ENCODE measurements at places on chromosomes 16 and 17.

DNA sequence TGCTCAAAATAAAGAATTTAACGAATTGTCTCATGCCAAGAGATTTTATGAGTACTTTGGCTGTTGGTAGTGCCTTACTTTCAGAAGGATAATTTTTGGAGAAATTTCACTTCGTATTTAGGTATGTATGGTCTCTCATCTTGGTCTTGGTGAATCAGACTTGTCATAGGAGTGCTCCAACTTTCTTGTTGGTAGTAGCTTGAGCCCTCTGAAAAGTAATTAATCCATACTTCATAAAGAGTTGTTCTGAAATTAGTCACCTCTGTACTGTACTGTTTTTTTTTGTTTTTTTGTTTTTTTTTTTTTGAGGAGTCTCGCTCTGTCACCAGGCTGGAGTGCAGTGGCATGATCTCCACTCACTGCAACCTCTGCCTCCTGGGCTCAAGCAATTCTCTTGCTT, 11.6 kb downstream of the ZNRF1 start:
- no peak for DNase-seq

DNA sequence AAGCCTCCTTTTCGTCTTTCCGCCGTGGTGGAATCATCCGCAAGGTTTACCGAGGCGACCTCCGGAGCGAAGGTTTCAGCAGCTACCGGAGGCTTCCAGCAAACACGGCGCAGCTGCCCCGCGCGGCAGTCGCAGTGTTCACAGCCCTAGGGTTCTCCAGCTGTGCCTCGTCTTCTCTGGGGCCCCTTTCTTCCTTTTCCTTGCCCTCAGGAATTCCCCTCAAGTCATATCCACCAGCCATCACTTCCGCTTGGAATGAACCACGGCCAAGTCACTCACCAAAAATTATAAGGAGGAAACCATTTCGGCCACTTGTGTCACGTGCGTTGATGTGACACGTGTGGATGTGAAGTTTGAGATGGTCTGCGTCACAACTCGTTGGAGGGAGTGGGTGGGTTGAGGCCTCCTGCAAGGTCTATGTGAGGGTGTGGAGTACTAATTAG, 636 bp upstream of the ERN1 start:
- DNase-seq, result no peak

DNA sequence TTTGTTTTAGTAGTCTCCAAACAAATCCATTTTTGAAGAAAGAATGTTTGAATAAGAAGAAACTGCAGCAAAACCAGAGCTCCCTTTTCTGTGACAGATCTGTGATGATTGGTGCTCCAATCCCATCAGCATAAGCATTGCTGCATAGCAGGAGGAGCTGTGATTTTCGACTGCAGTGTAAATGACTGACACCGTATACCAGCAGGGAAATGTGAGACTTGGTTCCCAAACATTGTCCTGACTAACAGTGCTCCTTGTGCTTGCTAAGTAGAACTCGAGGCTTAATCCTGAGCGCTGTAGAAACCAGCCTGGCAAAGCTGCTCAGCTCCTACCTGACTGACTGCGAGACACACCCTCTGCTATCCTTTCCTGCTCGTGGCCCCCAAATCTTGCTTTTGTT, 57.2 kb downstream of the NUP93 start:
- DNase-seq, result no peak

- no peak for DNase-seq
Measured at GRCh38 chr17:45386178-45386577, 46.5 kb downstream of the ARHGAP27 start.

- DNase-seq, result no peak
Measured at GRCh38 chr17:74393346-74393942, 26.1 kb downstream of the GPR142 start.

DNA sequence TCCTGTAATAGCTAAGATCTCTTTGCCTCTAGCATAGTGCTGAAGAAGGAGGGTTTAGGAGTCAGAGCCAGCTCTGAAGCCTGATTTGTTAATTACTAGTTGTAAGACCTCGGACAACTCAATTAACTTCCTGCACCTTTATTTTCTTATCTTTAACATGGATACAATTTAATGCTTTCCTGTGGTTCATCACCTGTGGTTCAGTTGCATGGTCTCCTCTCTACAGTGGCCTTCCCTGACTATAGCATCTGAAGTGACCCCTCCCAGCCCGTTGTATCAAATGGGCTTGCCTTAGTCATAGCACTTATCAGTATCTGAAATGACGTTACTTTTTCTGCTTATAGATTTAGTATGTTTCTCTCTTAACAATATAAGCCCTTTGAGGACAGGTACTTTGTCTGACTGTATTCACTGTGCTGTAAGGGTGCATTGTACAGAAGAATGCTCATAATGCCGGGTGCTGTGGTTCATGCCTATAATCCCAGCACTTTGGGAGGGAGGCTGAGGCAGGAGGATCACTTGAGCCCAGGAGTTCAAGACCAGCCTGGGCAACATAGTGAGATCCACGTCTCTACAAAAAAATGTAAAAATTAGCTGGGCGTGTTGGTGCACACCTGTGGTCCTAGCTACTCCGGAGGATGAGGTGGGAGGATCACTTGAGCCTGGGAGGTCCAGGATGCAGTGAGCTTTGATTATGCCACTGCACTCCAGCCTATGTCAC, 2.6 kb upstream of the NDE1 start:
- no peak for DNase-seq

- DNase-seq, result no peak
Measured at GRCh38 chr16:52078716-52079655, 468.0 kb downstream of the TOX3 start.

DNA sequence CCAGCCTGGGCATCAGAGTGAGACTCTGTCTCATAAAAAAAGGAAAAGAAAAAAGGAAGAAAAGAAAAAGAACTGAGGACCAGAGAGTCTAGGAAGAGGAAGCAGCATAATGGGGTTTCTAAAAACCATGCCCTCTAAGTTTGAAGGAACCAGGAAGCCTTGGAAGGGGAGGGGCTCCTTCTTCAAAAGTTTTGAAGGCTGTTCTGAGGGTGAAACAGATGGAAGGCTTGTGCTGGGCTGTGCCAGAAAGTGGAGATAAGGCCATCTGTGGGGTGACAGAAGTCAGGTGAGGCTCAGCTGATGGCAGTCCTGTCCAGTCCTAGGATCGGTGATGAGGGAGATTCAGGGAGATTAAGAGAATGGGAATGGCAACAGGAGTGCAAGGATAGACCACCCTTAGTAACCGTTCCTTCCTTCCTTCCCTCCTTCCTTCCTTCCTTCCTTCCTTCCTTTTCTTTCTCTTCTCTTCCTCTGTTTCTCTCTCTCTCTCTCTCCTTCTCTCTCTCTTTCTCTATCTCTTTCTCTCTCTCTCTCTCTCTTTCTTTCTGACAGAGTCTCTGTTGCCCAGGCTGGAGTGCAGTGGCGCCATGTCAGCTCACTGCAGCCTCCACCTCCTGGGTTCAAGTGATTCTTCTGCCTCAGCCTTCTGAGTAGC, 182.6 kb downstream of the NTN1 start:
- DNase-seq, result no peak

GRCh38 chr16:1762879-1763520, 8.3 kb downstream of the NME3 start:
- DNase-seq, result no peak

DNA sequence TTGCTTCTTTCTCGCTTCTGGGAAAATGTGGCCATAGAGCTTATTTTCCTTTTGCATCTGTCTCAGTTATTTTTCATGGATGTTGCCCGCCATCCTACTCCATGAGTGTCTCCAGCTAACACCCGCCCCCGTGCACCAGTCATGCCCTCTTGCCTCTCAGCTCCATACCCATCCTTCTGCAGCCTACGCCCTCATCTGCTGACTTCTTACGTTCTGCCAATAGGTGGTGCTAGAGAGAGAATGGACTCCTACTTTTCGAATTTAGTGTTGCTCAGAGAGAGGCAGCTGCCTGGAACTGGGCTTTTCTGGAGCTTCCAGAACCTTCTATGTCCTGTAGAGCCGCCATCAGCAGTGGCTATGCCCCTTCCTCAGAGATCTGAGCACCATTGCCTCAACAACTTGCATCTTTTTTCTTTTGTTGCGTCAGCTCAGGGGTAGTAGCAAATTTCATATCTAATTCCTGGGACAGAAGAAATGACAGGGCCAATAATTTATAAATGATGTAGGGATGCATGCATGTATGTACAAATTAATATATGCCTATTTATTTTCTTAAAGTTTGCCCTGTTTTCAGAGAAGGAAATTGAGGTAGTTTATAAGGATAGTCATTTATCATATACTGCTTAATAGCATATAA, 119.7 kb upstream of the MYOCD start:
- no peak for DNase-seq

DNA sequence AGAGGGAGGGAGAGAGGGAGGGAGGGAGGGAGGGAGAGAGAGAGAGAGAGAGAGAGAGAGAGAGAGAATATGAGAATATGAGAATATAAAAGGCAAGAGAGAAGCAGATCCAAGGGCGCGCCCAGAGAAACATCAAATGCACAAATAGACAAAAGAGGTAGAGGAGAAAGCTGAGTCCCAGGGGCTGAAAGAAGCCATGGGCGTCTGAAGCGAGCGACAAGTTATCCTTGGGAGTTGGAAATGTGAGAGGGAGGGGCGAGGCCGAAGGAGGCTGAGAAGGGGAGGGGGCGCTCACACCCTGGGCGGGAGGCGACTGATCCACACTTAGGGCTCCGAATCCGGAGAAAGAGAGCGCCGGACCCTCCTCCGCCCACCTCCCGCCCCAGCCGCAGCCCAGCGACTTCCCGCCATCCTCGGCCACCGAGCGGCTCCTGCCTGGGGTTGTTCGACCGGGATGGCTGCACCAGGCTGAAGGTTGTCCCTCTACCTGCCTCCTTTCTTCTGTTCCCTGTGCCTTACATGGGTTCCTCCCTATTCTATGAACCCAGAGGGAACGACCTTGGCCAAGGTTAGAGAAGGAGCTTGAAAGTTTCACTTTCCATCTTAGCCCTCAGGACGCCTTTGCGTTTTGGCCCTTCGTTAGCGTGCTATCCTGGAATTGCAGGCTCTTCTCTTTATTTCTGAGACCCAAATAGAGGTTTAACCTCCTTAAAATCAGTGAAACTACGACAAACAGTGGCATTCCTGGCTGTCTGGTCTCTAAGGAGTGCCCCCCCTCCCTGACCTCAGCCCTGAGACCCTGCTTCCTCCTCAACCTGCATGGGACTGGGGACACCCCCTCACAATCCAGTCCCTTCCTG, 21.2 kb upstream of the HOXB9 start:
- DNase-seq, result no peak

DNA sequence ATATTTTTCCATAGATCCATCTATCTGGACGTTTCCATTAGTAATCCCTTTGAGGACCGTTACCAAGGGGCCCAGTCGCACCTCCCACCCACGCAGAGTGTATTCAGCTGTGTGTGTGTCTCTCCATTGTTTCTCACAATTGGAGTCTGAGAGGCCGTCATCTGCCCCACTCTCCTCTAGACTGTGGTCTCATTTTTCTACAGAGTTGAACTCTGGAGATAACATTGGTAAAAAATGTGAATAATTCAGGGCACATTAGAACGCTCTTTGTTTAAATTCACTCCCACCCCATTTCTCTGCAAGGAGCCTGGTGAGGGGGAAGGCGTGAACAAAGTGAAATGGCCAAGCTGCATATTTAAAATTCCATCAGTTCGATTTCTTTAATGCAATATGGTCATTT, 333.1 kb upstream of the MAF start:
- no peak for DNase-seq

- no peak for DNase-seq
Measured at GRCh38 chr16:72877374-72878028, 170.4 kb downstream of the ZFHX3 start.

- no peak for DNase-seq
Measured at GRCh38 chr16:30603945-30604315, 6.3 kb downstream of the ZNF689 start.

GRCh38 chr16:9362050-9362449, 270.6 kb downstream of the HAPSTR1 start:
- no peak for DNase-seq

GRCh38 chr17:2264067-2264860, 39.3 kb downstream of the SMG6 start:
- no peak for DNase-seq

DNA sequence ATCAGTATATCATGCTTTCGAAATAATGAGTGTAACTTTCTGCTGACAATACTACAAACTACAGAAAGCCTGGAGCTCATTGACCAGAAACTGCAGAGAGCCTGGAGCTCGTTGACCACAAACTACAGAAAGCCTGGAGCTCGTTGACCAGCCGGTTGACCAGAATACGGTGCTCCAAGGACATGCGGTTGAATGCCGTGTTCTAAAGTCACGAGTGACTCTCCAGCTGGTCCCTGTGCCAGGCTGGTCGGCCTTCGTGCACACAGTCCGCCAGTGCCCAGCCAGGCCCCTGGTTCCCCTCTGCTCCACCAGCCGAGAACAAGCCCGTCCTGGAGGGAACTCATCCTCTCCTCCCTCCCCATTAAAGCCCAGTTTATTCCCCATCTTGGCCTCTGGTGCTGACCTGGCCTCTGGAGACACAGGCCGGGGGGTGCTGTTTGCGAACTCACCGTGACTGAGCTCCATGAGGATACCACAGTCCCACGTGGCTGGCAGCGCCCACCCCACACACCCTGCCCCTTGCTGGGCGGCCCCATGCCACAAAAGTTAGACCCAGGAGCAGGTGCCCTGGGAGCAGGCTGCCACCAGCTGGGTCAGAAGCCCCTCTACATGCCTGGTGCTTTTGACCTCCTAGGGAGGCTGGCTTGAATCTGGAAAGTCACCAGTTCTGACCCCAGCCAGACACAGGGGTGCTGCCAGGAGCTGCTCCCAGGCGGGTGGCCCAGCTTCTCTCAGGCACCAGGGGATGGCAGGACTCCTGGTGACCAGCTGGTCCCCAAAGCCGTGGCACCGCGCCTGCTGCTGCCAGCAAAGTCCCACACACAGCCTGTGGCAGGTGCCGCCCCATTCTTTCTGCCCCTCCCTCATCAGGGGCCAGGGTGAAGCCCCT, 15.5 kb upstream of the CDH15 start:
- no peak for DNase-seq

- DNase-seq, result no peak
Measured at GRCh38 chr16:17817943-17818342, 347.2 kb upstream of the XYLT1 start.

DNA sequence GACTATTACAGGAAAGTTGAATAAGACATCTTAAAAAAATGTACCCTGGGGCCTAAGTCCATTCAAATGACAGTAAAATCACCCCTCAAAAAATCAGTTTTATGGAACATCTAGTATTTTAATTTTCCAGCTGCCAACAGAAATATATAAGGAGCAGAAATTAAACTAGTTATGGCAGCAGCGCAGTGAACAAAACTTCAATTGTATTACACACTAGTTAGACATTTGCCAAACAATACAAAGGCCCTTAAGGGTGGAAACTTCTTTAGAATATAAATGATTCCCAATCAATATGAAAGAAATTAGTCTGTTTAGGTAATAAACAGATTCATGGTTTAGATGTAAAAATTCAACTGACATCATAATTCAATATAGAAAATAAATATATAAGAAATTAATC, 18.1 kb upstream of the RFFL start:
- DNase-seq, result no peak

DNA sequence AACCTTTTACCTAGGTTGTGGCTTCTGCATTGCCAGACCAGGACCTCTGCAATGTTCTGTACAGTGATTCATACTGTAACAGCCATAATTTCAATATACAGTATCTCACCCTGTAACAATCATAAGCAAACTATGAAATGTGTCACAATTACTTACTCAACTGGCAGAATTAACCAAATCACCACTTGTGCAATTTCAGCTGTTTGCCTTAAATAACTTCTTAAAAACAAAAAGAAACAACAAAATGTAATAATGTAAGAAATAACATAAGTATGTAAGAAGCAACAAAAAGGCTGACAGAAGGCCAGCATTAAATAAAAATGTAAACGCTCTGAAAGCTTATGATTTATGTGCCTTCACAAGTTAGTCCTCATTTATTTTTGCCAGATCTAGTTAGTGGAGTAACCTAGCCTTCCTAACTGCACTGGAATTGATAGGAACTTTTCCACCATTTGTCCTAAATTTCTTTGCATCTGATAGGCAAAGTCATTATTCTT, 96.9 kb downstream of the SKAP1 start:
- DNase-seq, result no peak
